Activated CD4-positive, alpha-beta T cell treated with anti-CD3 and anti-CD28 coated beads for 24 hours (primary cell): ENCODE measurements at places on chromosomes 2 and 18.

DNA sequence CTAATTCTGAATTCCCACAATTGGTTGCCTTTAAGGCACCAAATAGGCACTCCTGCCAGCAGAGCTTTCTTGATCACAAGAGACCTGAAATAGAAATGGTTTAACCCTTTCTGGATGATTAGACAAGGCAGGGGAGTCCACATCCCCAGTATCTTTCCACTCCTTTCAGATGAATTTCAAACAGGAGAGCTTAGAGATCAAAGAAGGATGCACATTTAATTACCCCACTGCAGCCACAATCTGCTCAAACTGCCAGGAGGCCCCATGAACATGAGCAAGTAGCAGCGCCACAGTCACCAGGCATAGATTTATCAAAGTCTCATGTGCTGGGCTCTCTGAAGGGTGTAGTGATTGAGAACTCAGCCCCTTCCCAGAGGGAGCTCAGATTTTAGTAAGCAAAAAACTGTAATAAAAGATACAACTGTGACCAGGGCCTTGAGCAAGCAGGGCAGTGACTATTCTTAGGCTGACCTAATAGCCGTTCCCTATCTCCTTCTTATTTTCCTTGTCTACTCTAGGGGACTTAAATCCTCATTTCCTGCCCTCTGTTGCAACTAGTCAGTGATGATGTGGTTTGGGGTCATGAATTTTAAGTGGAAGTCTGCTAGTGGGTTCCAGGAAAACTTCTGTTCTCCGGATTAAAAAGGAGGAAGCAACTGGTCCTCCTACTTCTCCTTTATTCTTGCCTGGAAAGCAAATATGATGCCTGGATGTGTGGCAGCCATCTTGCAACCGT, 53.7 kb downstream of the SLC4A3 start:
- DNase-seq = no peak

GRCh38 chr2:215775106-215775505, 238.2 kb downstream of the MREG start:
- DNase-seq = no peak

DNA sequence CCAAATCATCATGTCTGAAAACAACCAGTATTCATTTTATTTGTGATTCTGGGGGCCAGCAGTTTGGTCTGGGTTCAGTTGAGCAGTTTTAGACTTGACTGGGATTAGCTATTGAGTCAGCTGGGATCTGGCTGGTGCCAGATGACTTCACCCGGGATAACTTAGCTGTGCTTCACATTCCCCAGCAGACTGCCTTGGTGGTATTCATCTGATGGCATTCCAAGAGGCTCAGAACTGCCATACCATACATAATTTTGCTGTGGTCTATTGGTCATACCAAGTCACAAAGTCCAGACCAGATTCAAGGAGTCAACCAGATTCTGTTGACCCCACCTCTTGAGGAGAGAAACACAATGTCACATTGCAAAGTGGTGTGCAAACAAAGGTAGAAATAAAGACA, 7.8 kb upstream of the FSHR start:
- no peak for DNase-seq

- DNase-seq = no peak
Observed at GRCh38 chr18:526681-527080, 26.2 kb upstream of the COLEC12 start.

DNA sequence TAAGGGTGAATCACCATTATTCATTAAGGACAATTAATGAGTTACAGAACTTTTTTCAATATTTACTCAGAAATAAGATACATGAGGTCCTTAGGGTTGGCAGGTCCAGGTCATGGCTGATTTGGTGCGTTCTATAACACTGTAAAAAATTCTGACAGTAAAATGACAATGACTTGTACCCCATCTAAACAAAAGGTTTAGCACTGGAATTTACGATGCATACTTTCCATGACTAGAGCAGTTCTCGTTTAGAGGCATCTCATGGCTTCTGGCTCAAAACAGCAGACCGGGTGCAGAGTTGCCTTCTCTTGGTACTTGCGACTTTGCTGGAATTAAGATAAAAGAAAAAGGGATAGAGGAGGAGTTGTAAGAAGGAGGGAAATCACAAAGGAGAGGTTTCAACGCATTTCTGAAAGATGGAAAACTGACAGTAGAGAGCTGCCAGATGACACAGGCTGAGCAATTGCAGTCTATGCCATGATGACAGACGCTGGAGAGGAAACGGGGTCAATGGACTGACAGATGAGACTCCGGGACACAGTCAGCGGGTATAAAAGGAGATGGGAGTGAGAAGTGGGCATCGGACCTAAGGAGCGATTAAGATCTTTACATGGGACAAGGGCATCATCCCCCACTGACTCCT, 4.1 kb upstream of the CYS1 start:
- DNase-seq = no peak

- peak; percentile 61 for DNase-seq
Observed at GRCh38 chr2:23384551-23385343, at the start of gene KLHL29. Gene KLHL29, plus strand, starts transcription at chr2:23385179. Its CDS starts 177,018 bp downstream, at chr2:23562197.

DNA sequence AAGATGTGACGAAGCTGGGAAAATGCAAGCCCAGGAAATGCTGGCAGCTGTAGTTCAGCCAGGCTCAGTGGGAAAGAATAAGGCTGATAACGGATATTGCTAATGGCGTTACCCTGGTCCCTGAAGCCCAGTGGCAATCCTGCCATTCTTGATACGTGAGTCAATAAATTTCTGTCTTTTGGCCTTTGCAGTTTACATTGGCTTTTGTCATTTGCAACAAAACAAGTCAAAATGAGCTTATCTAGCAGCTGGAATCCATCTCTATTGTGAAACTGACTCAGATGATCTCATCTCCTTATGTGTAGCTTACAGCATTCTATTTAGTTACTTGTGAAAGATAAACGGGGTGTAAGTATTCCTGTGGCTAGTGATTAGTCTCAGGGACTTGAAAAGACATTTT, 43.8 kb downstream of the ARL6IP6 start:
- DNase-seq = no peak

GRCh38 chr2:9222239-9222892, 15.8 kb downstream of the ASAP2 start:
- no peak for DNase-seq

GRCh38 chr2:42339191-42339912, 21.7 kb downstream of the COX7A2L start:
- DNase-seq = no peak

GRCh38 chr2:30252723-30253701, 21.7 kb downstream of the LBH start:
- DNase-seq = peak; percentile 58

- DNase-seq = no peak
Observed at GRCh38 chr2:210577263-210578071, 21.1 kb downstream of the CPS1 start.

DNA sequence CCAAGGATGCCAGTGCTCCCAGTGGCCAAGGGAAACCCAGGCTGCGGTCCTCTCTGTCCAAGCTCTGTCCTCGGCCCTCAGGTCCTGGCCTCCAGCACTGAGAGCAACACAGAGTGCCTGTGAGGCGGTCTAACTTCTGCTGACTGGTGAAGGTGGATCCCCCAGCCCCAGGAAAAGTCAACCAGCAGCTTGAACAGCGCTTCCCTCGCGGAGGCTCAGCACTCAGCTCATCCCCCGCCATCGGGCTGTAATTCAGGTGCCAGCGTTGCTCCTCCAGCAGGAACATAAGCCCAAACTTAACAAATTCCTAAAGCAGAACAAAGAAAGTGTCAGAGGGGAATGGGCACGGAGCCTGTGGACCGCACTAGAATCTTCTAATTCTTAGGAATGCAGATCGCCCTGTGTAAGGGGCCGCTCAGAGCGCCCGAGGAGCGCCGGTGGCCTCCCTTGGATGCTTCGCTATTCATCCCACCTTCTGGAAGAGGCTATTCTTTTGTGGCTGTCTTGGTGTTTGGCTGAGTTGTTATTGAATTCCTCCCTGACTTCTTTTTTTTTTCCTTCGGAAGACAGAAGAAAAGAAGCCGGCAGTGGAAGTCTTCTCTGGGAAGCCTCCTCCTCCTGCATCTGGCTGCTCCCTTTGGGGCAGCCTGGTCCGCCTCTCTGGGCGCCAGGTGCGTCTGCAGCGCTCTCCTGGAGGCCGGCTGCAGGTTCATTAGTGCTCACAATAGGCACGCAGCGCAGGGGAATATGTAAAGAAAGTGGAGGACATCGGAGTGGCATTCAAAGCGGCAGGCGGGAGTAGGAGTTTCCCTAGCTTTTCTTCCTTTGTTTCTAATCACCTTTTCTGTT, 905.6 kb downstream of the TSN start:
- DNase-seq = no peak

GRCh38 chr2:84897773-84898172, 7.7 kb upstream of the TMSB10 start:
- no peak for DNase-seq

DNA sequence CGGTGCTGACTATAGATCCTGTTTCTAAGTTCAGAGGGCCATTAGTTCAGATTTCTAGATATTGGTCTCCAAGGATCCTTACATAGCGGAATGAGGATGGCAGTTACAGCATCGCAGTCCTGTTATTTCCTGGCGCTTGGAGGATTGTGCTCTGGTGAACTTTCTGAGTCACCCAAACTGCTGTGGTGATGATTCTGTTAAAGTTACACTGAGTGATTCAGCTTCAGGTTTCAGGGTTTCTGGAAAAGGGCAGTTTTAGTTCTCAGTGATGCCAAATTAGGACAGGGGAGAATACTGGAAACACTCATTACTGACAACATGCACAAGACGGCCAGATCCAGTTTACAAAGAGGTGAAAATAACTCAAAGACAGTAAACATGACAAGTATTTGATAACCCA, 52.1 kb upstream of the ANKRD62 start:
- no peak for DNase-seq

- DNase-seq = no peak
Observed at GRCh38 chr2:216499641-216500218, 1.1 kb downstream of the RPL37A start.

DNA sequence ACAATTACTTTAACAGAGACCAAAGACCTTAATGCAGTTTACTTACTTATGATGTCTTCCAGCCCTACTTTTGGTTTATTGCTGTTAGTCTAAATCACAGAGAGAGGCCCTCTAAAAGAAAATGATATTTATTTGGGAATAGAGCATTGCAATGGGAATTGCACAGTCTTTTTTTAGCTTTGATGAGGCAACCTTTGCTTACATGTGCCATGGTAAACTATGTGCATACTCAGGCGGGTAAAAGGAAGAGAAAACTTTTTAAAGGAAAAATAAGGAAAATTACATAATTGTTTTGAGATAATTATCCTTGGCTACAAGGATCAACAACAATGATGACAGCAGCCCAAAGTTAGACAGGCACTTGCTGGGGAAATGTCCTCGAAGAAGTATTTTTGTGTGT, 78.6 kb downstream of the EFEMP1 start:
- DNase-seq = no peak

- DNase-seq = no peak
Observed at GRCh38 chr18:75076286-75076685, 132.7 kb downstream of the PTGR3 start.

DNA sequence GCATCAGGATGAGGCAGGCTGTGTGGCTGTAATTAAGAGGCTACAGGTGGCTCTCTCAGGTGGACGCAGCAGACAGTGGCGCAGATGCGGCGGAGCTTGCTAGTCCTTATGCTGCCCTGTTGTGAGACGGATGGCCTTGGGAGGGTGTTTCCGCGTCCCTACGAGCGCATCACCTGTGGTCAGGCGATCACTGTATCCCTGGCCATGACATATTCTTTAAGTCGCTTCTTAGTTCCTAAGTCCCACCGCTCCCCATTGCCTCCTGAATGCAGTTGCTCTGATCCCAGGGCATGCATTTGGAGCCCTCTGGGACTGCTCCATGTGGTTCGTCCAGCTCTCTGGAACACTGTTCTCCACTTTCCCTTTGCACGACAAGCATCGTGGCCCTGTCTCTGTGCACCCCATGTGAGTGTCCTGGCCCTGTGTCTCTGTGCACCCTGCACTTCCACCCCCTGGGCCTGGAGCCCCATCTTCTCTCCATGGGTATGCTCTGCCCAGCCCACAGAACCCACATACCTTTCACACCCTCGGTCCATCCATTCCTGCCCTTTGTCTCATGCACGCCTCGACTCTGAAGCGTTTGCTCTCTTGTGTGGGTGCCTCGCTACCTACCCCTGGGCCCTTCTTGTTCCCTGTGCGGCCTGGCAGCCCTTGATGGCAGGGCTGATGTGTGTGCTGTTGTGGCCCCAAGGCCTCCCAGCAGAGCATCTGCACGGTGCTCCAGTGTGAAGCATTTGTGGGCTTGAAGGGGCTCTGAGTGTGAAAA, 74.4 kb downstream of the SH3RF3 start:
- DNase-seq = no peak
